Kidney glomerular epithelial cell (primary cell): ENCODE measurements at places on chromosomes 3 and 15.

DNA sequence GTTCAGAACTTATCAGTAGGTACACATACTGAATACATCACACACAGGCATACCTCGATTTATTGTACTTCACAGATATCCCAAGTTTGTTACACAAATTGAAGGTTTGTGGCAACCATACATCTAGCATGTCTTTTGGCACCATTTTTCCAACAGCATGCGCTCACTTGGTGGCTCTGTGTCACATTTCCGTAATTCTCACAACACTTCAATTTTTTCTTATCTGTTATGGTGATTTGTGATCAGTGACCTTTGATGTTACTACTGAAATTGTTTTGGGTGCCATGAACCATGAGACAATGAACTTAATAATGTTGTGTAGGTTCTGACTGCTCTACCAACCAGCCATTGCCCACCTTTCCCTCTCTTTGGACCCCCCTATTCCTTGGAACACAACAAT, 10.8 kb downstream of the PARL start:
- DNase-seq: no peak

DNA sequence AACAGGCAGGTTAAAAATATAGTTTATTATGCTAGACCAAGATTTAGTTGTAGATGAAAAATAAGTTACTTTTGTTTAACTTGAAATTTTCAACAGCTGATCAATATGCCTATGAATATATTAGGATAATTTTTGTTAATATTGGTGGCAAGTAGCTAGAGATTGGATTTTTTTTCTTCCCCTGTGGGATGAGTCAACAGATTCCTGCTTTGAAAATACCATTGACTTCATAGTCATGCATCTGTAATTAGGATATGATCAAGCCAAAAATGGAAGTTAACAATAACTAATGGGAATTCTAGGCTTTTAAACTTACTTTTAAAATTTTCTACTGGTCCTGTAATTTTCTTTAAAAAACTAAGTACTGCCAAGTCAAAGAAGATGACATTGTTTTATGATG, 211.7 kb downstream of the ZIC1 start:
- no peak for DNase-seq

DNA sequence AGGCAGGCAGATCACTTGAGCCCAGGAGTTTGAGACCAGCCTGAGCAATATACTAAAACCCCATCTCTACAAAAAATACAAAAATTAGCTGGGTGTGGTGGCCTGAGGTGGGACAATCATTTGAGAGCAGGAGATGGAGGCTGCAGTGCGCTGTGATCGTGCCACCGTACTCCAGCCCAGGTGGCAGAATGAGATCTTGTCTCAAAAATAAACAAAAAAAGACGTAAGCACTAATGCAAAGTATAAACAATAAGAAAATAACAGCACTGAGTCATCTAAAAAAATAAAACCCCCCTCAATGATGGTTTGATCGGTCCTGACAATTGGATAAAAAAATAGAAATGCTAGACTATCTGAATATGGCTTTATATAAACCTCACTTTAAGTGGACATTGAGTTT, 3.6 kb downstream of the PPP1R2 start:
- DNase-seq: no peak

GRCh38 chr3:150743508-150743907, 19.5 kb downstream of the SIAH2 start:
- DNase-seq: peak; percentile 76

GRCh38 chr3:31355807-31356206, 176.9 kb upstream of the STT3B start:
- no peak for DNase-seq

DNA sequence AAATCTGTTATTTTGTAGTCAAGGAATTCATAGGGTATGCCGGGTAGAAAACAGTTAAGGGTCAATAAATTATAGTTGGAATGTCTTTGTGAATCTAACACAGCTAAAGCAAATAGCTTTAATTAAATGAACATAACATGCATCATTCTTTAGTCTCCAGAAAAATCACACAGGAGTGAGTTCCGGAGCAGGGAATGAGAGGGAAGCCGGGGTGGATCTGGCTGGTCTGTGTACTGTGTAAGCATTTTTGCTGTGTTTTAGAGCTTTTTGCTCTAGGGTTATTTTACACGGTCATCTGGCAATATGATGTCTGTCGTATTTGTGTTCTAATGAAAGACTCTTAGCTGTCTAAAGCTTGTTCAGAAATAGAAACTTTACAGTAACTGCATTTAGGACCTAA, 57.5 kb downstream of the MED12L start:
- DNase-seq: no peak

- DNase-seq: peak; percentile 23
Measured at GRCh38 chr15:90214553-90215196, 13.5 kb downstream of the SEMA4B start.

GRCh38 chr3:25854214-25854613, 64.3 kb downstream of the OXSM start:
- DNase-seq: peak; percentile 19

DNA sequence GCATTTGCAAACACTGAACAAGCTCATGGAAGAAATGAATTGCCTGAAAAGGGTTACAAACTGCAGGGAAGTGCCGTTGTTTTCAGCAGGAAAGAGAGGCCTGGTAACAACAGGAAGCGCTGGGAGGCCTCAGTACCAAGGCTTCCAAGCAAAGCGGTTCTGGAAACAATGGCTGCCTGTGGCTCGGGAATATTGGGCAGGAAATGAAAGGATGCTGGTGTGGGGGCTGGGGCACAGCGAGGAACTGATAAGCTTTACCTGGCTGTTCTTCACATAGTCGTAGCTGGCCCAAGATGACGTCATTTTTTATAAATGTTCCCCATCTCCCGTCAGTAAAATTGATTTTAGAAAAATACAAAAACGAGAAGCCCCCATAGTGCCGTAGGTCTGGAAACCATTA, 55.9 kb downstream of the ARHGAP31 start:
- no peak for DNase-seq

GRCh38 chr15:92035551-92035950, 182.0 kb downstream of the SLCO3A1 start:
- DNase-seq: no peak

GRCh38 chr15:73682600-73683090, 1.5 kb upstream of the CD276 start:
- no peak for DNase-seq

- no peak for DNase-seq
Measured at GRCh38 chr15:78634210-78635145, 6.5 kb downstream of the CHRNB4 start.

DNA sequence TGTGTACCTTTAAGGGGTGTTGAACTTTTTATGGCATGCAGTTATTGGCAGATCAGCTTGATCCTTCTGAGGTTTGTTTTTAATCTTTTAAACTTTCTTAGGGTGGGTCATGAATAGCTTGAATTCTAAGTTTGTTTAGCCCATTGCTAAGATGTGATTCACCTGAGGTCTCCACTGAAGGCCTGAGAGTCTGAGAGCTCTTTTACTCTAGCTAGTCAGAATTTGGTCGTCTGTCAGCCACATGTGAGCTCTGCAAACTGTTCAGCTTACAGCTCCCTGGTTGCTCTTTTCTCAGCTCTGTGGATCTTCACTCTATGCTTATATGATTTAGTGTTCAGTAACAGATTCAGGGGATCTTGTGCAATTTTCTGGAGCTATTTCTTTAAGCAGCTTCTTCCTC, 161.3 kb downstream of the ABHD5 start:
- DNase-seq: peak; percentile 67

DNA sequence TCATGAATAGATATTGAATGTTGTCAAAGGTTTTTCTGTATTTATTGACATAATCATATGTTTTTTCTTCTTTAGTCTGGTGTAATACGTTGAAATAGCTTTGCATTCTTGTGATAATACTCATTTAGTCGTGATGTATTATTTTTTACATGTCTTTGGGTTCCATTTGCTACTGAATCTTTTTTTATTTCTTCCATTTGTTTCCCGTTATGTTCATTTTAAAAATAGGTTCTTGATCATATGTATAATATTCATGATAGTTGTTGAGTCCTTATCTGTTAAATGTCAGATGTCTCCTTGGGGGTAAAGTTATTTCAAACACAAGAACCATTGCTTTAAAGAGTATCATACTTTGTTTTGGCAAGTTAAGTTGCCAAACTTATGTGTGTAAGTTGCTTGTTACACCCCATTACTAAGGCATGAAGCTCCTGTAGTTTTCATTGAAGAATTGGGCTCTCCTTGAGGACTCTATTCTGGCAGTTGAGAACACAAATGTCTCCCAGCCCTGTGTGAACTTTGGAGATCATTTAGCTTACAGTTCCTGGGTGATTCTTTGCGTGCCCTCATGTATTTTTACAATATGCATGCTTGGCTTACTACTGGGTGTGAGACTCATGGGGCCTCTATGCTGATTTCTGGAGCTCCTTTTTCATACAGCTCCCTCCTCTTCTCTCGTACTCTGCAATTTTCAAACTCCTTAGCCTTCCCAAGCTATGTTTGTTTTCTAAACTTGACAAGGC, 8.3 kb downstream of the AKAP13 start:
- DNase-seq: no peak

DNA sequence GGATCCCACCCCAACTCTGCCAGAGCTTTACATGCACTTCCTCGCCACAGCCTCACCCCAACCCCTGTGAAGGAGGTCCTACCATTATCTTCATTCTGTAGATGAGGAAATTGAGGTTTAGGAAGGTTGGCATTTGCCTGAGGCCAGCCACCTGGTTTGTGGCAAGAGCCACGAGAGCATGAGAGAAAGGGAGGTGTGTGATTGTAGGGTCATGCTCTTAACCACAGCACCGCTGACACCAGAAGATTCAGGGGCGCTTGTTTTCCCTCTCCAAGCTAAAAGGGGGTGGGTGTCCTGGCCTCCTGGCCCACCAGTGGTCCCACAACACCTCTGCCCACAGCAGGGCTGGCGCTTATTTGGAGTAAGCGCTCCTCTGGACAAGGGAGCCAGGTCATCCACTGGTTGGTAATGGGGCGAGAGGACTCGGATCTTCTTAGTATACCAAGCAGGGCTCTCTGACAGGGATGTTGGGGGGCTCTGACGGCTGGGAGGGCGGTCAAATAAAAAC, 691 bp downstream of the RHCG start:
- no peak for DNase-seq

DNA sequence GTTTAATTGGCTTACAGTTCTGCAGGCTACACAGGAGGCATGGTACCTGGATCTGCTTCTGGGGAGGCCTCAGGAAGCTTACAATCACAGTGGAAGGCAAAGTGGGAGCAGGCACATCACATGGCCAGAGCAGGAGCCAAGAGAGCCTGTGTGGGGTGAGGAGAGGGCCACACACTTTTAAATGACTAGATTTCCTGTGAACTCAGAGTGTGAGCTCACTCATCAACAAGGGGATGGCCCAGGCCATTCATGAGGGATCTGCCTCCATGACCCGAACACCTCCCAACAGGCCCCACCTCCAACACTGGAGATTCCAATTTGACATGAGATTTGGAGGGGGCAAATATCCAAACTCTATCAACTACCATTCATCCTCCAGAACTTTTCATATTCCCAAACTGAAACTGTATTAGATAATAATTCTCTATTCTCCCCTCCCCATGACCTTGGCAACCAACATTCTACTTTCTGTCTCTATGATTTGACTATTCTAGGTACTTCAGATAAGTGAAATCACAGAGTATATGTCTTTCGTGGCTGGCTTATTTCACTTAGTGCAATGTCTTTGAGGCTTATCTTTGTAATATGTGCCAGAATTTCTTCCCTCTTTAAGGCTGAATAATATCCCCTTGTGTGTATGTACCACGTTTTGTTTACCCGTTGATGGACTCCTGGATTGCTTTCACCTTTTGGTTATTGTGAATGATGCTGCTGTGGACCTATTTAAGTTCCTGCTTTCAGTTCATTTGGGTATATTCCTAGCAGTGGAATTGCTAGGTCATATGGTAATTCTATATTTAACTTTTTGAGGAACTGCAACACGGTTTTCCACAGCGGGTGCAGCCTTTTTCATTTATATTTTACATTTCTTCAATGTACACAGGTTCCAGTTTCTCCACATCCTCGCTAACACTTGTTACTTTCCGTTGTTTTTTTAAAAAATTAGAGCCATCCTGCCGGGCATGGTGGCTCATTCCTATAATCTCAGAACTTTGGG, 43.8 kb downstream of the TKT start:
- DNase-seq: no peak

DNA sequence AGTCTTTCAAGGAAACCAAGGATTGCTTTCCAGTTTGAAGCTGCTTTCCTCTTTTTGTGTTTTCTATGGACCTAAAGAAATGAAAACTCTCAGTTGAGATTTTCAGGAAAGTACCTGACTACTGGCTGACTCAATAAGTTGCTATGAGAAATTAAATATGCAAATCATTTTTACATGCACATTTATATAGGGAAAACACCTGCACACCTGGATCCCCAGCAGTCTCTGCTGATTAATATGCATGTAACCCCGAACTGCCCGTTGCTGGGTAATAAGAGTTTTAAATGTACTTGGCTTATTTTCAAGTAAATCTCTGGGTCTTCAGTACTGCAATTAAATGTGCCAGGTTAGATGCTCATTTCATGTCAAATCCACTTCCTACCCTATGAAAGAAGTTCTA, 77.2 kb downstream of the KBTBD8 start:
- DNase-seq: no peak

DNA sequence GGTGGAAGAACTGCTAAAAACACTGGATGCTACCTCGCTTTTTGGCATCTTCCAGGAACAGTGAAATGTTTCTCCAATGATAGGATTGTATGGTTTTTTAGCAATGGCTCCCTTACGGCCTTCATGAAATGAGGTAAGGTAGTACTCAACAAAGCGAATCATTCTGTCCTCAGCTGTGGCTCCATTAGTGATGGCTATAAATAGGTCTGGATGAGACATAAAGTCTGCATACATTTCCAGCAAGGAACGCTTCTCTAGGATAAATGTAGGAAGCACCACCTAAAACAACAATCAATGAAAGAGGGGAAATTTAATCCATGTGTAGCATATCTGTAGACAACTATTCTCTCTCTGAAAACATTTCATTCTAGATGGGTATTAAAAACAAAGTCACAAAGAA, 32.4 kb upstream of the SNX4 start:
- no peak for DNase-seq

DNA sequence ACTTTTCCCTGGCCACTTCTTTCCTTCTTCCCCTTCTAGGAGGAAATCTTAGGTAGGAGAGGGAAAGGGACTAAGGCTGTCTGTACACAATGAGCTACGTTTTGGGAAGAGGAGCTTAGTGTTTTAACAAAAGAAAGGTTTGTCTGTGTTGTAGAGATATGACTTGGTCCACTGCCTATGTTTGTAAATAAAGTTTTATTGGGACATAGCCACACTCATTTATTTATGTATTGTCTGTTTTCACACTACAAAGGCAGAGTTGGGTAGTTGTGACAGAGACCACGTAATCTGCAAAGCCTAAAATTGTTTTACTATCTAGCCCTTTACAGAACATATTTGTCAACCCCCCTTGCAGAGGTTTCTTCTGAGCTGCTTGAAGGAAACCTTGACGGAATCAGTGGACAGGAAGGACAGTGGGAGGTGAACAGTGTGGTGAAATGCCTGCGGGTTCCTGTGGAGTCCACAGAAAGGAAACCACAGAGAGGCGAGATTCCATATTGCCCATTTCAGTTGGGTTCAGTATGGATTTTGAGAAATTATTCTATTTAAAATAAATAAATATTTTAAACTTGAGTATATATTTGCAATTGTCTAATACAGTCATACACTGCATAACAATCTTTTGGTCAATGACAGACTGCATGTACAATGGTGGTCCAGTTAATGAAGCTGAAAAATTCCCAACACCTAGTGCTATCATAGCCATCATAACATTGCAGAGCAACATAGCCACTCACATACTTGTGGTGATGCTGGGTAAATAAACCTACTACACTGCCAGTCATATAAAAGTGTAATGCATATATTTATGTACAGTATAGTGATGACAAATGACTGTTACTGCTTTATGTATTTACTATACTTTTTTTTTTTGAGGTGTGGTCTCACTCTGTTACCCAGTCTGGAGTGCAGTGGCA, 157.9 kb upstream of the NUDT16 start:
- DNase-seq: no peak
